Omental fat pad (tissue), 4 donors: ENCODE measurements at places on chromosomes 7 and 10. TPM values are rescaled to one million over a fixed set of nuclear protein-coding genes. Genes with fewer than 3 reads are reported as not detected.

The LIPF gene
- total RNA-seq = not detected

DNA sequence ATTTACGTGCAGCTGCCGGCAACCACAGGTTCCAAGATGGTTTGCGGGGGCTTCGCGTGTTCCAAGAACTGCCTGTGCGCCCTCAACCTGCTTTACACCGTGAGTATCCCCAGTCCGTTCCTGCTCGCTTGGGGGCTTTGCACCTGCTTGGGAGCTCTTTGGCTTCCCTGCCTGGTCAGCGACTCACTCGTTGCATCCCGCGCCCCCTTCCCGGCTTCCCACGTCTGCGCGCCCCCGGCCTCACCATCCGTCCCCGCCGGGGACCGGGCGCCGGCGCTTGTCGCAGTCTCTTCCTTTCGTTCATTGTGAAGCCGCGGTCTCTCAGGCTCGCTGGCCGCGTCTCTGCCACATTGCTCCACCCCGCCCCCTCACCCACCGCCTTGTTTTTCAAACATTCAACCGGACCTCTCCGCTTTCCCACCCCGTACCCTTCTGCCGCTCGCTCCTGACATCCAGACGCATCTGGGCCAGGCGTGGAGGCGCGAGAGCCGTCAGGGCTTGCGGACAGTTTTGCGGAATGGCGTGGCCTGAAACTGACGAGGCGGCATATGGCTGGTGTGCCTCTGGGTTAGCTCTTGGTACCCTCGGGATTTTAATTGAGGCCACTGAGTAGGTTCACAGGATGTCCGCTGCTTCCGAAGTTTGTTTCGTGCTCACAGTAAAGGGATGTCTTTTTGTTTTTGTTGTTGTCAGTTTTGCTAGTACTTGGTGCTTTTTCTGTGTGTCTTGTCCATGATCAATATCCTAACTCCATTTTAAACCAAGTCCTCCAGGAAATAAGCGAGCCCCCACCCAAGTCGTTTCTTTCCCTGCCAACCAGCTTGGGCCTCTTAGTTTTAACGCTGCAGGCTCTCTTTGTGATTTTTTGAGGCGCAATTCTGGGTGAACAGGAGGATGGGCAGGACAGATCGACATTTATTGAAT, 639 bp downstream of the TSPAN13 start:
- DNase-seq = no peak

DNA sequence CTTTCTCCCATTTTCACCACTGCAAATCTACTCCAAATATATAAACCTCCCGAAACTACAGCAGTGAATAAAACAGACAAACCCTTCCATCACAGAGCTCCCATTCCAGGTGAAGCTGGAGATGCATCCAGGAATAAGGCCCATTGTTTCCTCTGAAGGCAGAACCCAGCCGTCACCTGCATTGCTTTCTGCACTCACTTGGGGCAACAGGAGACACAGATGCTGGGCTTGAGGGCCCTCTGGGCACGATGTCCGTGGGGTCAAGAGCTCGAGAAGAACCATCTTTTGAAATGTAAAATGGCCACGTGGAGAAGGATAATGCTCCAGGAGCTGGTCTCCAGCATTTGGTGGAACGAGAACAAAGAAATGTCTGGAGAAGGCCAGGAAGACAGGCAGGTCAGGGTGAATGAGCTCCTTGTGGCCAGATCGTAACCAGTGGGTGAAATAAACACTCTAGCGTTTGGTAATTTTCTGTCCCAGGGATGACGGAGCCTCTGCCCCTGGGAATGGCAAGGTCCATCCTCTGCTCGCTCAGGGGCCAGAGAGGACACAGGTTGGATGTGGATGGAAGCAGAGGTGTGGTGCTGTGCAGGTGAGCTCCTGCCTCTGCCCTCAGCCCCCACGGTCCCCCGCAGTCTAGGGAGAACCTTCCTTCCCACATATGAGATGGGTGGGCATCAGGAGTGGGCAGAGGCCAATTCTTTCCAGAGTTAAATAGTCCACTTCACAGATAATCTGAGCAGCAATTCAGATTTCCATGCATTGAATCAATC, 556.1 kb downstream of the DNAJB6 start:
- DNase-seq = no peak

DNA sequence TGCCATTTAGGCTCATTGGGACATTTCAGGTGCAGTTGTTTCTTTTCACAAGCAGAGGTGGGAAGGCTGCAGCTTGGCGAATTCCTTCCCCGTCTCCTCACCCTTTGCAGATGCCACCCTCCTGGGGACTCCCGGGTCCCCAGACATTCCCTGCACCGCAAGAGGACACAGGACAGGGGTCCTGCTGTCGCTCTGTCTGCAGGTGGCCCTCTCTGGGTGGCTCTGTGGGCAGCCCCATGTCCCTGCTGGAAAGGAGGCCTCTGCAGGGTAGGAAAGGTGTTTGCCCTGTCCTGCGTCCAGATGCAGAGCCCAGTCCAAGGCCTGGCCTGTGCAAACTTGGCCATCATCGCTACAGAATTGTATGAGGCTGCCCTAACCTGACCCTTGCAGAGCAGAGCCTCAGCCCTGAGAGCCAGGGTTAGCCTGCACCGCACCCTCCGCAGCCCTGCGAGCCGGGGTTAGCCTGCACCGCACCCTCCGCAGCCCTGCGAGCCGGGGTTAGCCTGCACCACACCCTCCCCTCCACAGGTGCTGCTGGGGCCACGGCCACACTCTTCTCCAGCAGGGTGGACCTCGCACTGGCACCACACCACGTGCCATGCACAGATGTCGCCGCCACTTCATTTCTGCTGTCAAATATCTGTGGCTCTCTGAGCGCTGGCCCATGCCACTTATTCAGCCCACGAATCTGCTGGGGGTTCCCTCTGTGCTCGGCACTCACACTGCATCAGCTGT, 61.0 kb downstream of the CFAP46 start:
- DNase-seq = no peak

DNA sequence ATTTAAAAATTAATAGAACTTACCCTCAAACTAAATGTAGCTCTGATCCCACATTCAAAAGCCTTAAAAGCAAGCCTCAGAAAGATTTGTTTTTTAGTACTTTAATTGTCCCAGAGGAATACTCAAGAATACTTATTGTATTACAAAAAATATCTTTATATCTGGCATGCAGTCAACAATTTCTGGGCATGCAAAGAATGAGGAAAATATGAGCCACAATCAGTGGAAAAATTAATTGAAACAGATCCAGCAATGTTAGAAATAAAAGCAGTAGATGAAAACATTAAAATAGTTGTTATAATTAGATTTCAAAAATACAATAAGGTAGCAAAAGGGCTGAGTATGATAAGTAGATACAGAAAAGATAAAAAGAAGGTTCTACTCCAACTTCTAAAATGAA, 154.7 kb downstream of the PON1 start:
- no peak for DNase-seq

GRCh38 chr10:5978230-5978489, 817 bp upstream of the IL15RA start:
- DNase-seq = no peak

The RBP3 gene
- not detected for total RNA-seq

GRCh38 chr10:69803809-69804208, 2.1 kb downstream of the COL13A1 start:
- no peak for DNase-seq

The C7orf57 gene
- total RNA-seq = not detected

DNA sequence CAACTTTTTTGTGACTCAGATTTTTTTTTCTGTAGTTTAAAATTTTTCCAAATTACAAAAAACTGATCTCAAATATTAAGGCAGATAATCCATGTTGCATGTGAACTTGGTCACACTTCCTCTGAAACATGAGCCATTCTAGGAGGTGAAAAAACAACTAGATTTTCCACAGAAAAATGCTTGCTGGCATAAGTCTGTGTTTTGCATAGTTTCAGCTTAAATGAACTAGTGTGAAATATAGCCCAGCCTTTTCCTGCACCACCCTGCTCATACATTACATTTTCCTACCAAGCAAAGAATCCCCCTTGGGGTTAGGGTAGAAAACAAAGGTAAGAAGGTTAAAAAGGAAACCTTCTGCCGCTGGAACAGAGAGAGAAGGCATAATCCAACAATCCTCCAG, 48.2 kb downstream of the SLC25A13 start:
- DNase-seq = no peak

DNA sequence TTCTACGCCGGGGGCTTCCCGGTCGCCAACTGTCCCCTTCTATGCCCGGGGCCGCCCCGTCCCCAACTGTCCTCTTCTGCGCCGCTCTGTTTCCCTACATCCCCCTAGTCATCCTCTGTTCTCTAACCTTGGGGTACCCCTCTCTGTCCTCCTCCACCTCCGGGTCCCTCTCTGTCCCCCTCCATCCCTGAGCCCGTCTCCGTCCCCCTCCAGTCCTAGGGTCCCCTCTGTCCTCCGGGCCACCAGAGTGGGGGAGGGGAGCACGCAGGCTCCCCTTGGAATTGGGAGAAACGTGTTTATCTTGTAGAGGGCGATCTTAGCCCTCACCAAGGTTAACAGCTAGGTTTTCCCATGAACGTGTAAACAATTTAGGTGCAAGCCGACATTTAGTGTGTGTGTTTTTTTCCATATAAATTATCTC, 852 bp upstream of the KLF6 start:
- DNase-seq = no peak

The WAC gene
- total RNA-seq = 112 TPM

The CYP2C19 gene
- total RNA-seq = 0.24 TPM

- no peak for DNase-seq
These were observed 37.8 kb upstream of the DIP2C start for GRCh38 chr10:727162-727790.

DNA sequence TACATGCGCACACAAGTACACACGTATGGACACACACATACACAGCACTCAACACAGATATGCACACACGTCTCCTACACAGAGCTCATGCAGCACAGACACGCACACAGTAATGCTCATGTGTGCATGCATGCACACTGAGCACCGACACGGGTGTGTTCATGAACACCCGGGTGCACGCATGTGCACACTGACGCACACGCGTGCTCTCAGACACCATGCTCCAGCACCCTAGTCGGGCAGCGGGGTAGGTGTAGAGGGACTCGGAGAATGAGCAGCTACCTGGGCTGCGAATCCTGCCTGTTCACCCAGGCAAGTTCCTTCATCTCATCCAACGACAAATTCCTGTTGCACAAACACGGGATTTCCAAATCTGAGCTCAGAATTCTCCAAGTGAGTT, 184.7 kb downstream of the MAD1L1 start:
- no peak for DNase-seq

- DNase-seq = no peak
These were observed 129.4 kb upstream of the LSM8 start for GRCh38 chr7:118054529-118054928.

- no peak for DNase-seq
These were observed 3.8 kb upstream of the INSIG1 start for GRCh38 chr7:155293721-155294510.

GRCh38 chr10:93315246-93315645, 166.9 kb downstream of the MYOF start:
- DNase-seq = no peak
